ENCODE measurements at places on chromosomes 5 and 9.

DNA sequence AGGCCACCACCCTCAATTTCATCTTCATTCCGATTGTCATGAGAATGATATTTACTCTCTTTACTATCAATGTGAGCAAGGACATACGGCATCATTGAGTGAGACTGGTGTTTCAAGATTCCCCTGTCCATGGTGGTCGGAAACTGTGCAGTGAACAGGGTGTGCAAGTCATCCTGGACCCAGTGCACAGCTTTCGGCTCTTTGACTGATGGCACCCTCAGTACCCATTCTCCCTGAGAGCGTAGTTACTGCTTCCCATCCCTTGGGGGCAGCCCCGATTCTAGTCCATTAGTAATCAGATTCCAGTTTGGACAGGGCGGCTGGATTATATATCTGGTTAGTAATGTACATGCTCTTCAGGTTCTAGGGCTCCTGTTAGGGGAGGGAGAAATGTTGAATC is 61.7 kb upstream of the SUB1 start:
- DNase-seq: no peak

- DNase-seq: no peak
Observed at GRCh38 chr9:7983490-7983889, 183.9 kb upstream of the DMAC1 start.

DNA sequence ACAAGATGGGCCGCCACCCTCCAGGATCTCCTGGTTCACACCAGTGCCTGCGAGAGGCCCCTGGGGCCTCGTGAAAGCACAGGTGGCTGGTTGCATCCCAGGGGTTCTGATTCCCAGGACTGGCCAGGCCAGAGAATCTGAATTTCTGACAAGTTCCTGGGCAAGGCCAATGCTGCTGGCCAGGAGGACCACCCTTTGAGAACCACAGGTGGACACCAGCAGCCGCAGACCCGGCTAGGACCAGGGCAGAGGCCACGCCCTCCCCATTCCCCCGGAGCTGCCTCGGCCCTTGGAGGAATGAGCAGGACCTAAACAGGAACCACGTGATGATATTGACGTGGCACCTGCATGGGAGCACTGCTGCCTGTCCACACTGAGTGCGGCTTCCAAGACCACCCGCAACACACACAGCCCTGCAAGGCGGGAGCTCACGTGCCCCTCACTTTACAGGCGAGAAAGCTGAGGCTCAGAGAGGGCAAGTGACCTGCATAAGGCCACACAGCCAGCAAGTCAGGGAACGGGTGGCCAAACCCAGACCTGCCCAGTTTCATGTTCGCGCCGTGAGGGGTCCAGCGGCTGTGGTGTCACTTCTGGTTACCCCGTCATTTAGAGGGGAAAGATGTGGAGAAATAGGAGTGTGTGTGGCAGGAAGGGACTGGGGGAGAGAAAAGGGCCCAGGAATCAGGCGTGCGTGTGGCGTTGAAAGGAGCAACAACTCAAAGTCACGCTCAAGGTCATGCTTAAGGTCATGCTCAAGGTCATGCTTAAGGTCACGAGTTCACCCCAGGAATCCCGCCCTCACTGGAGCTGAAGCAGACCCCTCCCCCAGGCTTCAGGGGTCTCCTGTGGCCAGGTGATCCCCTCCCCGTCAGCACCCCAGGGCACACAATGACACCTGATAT is 105.9 kb upstream of the IER5L start:
- DNase-seq: no peak

- DNase-seq: no peak
Observed at GRCh38 chr5:16120579-16120978, 59.0 kb downstream of the MARCHF11 start.

- DNase-seq: no peak
Observed at GRCh38 chr9:97628668-97629067, 4.5 kb downstream of the TSTD2 start.

GRCh38 chr5:39440192-39440957 is 15.6 kb upstream of the DAB2 start:
- DNase-seq: no peak

- DNase-seq: no peak
Observed at GRCh38 chr5:68447136-68447929, 231.8 kb downstream of the PIK3R1 start.

DNA sequence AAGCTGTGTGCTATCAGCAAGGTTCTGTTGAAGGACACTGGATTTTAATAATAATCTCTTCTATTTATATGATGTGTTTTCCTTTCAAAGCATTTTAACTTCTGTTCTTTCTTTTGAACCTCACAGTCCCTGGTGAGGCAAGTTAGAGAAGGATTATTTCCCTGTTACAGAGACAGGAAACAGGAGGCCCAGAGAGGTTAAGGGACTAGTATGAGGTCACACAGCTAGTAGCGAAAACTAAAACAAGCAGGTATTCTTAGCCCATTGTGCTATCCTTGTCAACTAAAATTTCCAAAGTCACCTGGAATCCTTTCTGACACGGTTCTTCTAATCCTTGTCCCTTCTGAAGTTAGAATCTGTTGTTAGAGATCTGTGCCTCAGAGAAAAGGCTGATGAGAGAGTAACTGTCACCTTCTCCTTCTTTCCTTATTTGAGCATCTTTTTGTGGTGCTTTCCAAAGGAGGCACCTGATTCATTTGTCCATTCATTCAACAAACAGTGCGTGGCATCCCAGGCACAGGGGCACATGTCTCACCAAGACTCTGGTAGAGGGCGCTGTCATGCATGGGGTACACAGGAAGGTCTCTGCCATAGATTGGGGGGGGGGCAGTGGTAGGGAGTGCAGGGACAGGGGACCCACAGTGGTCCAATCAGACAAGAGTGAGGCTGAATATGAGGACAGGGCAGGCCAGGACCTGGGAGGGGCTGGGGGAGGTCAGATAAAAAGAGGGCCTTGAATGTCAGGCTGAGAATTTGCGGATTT is 61.5 kb downstream of the CRB2 start:
- DNase-seq: no peak
